Tongue (tissue), 3 donors: ENCODE measurements at places on chromosomes 6 and 20. TPM values are rescaled to one million over a fixed set of nuclear protein-coding genes. Genes with fewer than 3 reads are reported as not detected.

- DNase-seq = no peak
Measured at GRCh38 chr6:126148853-126149252, 162.5 kb downstream of the TRMT11 start.

Gene UBD
- total RNA-seq = not detected

GRCh38 chr20:57898332-57898731, 188.5 kb upstream of the PMEPA1 start:
- no peak for DNase-seq

Gene CST7
- not detected for total RNA-seq

GRCh38 chr6:19052219-19052618, 665.1 kb downstream of the RNF144B start:
- DNase-seq = no peak

DNA sequence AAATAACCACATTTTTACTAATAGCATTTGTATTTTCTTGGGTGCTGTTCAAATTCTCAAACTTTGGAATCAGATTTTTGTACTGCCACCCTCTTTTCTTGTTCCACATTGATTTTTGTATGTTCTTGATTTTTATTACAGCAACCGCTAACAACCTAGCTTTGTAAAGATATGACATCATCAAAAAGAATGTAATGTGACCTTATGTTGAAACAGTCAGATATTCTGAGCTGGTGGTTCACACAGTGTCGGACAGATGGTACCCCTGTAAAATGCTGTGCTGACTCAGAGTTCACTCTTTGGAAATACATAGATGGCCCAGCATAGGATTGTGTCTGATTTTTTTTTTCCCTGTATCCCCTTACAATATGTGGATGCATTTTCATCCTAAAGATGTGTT, 118.9 kb downstream of the QKI start:
- DNase-seq = peak; percentile 42

GRCh38 chr6:166907871-166908806, 48.2 kb downstream of the RNASET2 start:
- DNase-seq = no peak

DNA sequence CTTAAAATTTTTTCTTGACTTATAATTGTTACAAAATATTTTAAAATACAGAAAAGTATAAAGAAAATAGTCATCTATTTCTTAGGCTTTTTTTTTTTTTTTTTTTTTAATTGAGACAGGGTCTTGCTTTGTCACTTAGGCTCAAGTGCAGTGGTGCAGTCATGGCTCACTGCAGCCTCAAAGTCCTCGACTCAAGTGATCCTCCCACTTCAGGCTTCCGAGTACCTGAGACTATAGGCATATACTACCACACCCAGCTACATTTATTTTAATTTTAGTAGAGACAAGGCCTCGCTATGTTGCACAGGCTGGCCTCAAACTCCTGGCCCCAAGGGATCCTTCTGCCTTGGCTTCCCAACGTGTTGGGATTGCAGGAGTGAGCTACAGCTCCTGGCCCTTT, 5.3 kb upstream of the ACAT2 start:
- no peak for DNase-seq

Gene HRH3
- total RNA-seq = 0.62 TPM

DNA sequence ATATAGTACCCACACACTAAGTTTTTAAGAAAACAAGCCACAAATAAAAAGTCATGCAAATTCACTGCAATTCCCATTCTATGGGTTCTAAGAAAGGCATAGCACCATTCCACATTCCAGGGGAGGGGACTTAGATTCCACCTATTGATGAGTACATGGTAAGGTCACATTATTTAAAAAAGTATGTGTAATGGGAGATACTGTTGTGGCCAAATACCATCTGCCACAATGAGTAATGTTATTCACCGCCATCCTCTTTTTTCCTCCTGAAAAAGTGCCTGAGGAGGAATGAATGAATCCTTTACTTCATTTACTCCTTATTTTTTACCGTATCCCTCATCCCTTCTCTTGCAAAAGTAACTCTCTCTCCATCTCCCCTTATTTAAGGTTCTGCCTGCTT, 27.0 kb upstream of the ADGRF1 start:
- DNase-seq = no peak

Gene SIRPB1
- total RNA-seq = 0.82 TPM

Gene SAMD5
- 9.5 TPM for total RNA-seq

- no peak for DNase-seq
Measured at GRCh38 chr20:48394415-48395081, 433.3 kb downstream of the PREX1 start.

DNA sequence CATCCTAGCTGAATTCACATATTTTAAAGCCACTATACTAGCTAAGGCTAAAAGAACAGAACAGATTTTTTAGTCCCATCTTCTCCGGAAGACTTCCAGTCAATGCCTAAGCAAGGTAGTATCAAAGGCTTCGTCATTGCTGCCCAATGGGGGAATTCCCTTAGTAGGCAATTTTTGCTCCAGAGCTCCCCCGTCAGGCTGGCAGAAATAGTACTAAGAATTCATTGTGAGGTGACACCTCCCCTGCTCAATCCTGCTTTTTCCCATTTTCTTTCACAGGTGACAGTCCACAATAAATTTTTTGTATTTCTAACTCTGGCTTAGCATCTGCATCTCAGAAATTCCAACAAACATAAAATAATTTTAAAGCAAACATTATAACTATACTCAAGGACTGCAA, 52.8 kb upstream of the SRSF6 start:
- no peak for DNase-seq

Gene ZC2HC1B
- not detected for total RNA-seq

Gene ACTL10
- 0.10 TPM for total RNA-seq

- DNase-seq = peak; percentile 94
Measured at GRCh38 chr20:59314997-59315396, 14.6 kb downstream of the EDN3 start.
